Dermis microvascular lymphatic vessel endothelial cell (primary cell): ENCODE measurements at places on chromosomes 3 and 15. TPM values are rescaled to one million over a fixed set of nuclear protein-coding genes. Genes with fewer than 3 reads are reported as not detected.

KY gene
- not detected in 2 replicates for total RNA-seq

DNA sequence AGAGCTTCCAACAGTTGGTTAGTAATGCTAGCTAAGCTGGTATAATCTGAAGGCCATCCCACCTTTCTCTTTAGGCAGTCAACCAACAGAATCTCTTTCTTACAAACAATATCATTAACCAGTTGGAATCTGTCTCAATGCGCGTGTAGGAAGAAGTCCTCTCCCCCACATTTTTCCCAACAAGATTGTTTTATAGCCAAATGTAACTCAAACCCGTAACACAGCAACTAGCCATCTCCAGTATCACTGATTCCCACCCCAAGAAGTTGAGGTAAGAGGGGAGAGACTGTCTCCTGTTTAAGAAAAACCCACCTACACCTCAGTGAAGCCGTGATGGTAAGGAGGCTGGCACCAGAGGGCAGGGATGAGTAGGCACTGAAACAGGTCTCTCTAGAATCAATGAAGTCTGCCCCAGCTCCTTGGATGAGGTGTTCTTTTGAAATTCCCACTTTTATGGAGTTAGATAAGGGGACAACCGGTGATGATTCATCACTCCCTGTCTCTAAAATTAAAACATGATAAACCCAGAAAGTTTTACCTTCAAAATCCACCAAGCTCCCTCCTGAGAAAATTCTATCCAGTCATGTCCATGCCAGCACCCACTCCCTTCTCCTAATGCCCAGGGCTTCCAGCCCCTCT lies 30.9 kb downstream of the CDC25A start:
- DNase-seq = no peak

CCDC14 gene
- 9.1 and 11.3 TPM in 2 replicates for total RNA-seq

GRCh38 chr3:189276444-189277219 lies 104.9 kb downstream of the TPRG1 start:
- no peak for DNase-seq

DNA sequence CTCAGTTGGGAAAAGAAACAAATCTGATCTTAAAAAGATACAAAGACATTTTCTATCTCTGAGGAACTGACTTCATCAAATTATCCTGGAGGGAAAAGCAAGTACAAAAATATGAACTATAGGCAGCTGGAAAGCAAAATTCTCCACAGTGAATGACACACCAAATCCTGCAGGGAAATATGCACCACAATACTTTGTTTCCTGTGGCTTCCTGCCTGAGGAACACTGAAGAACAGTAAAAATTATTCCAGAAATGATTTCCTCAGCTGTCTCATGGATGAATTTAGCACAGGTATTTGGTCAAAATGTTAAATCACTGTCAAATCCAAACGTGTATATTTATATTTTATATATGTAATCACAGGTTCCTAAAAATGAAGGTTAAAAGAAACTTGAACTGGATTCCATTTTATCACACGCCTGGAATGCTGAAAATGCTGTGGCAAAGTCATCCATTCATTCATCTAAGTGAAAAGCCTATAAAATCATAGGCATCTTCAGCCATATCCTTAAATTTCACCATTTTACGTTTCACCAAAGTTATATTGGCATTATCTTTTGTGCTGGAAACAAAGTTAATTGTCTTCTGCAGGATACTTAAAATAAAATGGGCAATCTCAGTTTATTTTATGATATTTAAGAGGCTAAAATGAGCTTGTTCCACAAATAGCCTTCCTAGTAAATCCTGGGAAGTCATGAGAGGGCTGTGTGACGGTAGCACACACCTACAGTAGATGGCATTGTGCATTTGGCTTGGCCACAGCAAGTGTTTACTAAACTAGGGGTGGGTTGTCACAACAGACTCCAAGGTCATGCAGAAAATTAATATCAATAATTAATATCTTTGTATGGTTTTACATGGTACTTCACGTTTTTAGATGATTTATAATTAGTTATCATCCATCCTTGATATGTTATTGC lies 19.3 kb upstream of the TSC22D2 start:
- DNase-seq = peak; percentile 58

DNA sequence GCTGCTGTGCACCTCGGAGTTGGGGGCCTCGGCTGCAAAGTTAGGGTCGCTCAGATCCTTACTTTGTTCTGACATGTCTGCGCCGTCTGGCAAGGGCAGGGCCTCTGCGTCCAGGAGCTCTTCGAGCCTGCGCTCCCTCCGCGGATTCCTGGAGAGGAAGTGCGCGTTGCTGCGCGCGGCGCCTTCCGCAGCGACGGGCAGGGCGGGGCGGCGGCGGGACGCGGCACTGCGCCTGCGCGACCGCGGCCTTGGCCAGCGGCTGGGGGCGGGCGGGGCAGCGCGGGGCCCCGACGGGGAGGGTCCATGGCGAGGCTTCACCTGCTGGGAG lies at the start of gene NDN:
Gene NDN, minus strand, starts transcription at position 163 of the 328 bp plus-strand sequence. Its CDS starts 88 bp downstream, at position 75.
- DNase-seq = no peak

DNA sequence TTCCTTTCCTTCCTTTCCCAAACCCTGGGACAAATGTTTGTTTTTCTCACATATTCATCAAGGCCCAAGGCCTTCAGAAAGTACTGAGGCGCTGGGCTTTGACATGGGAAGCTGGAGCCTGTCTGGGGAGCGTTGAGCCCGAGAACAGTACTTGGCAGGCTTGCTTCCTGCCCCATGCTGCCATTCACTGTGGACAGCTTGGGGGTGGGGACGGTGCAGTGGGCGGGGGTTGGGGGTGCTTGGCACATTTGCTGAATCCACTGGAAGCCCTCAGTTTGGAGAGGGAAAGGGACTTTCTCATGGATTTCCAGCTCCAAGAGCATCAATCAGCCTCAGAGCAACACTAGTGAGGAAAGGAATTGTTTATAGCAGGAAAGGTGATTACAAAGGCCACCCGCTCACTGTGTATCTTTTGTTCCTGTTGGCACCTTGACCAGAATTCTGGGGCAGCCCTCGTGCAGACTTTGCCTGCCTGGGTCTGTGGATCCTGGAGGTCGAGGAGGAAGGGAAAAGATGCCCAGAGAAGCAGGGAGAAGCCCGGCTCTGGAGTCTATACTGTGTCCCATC lies 199.8 kb upstream of the RGMA start:
- DNase-seq = no peak

DNA sequence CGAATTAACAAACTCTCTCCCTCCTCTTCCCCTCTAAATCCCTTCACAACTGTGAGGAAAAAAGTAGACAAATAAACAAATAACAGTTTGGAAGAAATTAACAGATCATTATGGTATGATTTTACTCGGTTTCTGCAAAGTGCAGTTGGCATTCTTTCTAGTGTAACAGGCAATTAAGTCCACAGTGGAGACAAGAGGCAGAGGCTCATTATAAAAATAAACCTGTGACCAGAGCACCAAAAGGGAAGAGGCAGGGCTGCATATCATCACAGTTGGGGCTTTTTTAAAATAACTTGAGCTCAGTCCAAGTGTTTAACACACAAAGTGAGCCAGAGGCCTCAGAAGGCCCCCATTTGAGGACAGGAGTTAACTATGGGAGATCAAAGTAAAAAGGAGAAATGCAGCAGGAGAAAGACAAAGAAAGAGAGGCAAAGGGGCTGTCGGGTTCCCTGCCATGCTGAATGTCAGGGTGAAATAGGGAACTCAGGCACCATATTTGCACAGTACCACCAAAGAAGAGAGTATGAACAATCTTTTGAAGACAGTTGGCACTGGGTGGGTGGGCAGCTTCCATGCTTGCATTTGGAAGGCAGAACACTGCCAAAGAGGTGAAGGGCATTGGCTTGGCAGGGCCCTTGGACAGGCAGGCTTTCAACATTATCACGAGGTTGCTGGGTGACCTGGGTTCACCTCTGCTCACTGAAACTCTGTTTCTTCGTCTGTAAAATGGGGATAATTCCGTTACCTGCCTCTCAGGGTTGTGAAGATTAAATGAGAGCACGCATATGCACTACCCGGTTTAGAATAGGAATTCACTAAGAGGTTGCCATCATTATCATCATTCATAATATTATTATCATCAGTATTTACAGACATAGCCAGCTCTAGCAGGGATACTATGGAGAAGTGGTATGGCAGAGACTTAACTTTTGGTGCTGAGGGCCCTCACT lies 134.5 kb downstream of the MEX3B start:
- no peak for DNase-seq

DNA sequence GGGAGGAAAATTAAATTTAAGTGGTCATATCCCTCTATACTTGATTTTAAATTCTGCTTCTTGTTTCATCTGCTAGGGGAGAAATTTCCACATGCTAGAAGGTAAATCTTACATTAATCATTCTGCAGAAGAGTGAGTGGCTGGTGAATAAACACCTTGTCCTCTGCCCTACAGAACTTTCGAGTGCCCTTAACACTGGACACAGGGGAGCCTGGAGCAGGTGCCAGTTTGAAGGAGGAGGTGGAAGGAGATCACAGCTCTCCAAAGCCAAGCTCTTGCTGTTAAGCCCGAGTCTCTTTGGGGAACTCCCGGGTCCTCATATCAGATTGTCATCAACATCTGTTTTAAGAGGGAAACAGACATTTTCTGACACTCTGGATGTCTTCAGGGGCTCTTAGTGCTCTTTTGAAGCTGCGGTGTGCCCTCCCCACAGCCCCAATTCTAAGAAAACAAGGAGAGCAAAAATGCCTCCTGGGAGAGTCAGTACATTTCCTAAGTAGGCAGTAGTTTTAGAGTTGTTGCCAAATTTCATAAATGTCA lies 31.3 kb downstream of the LAMP3 start:
- no peak for DNase-seq

GRCh38 chr3:114584734-114585371 lies 291.0 kb downstream of the TIGIT start:
- no peak for DNase-seq

DNA sequence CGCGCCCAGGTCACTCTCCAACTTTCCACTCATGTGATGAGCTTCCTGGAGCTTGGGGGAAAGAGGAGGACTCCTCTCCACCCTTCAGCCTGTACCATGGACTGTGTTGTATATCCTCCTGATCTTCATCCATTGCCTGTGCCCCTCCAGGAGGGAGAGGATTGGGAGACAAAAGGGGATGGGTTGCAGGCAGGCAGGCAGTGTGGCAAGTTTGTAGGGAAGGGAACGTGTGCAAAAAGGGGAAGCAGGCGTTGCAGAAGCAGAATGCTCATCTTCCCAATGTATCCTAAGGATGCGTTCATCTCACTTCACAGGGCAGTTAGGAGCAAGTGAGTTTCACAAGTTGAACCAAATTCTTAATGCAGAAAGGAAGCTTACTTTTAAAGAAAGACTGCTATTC lies 28.1 kb upstream of the GHSR start:
- DNase-seq = no peak

GRCh38 chr3:150080058-150080730 lies 109.5 kb upstream of the PFN2 start:
- no peak for DNase-seq

- DNase-seq = no peak
These were observed 10.8 kb upstream of the GK5 start for GRCh38 chr3:142236173-142236572.

DNA sequence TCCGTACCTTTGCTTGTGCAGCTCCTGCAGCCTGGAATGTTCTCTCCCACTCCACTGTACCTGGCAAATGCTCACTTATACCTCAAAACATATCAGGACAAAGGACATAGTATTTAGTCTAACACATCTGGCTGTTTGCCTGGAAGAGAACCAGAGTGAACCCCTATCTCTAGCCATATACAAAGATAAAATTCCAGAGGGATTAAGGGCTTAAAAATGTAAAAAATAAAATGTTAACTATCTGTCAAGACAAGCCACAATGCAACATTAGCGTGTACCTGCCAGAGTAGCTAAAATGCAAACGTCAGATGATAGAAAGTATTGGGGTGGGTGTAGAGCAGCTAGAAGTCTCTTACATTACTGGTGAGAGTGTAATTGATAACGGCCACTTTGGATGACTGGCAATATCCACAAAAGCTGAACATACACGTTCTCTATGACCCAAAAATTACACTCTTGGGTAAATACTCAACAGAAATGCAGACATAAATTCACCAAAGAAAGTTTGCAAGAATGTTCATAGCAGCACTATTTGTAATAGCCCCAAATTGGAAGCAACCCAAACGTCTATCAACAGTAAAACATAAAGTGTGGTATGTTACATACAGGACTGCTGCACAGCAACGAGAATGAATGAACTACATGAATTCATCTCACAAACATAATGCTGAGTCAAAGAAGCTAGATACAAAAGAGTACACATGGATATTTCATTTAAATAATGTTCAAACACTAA lies 18.2 kb upstream of the ADPGK start:
- DNase-seq = no peak

DNA sequence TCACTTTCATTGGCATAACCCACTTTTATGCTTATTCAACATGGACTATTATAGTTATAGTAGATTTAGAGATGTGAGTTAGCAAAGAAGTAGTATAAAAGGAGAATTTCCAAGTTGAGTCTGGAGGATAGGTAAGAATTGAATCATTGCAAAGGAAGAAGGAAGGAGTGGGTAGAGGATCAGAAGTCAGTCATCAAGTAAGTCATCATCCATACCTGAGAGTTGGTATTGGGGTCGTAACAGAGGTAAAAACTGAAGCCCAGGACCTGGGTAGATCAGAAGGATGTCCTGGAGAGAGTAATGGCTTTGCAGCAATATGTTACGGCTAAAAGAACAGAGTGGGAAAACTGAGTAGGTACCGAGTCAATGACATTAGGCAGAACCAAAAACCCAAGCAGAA lies 265.7 kb downstream of the SUCLG2 start:
- DNase-seq = no peak

ST6GAL1 gene
- total RNA-seq = 32.5 and 85.3 TPM in 2 replicates

PLSCR4 gene
- 569 and 1,330 TPM in 2 replicates for total RNA-seq

DNA sequence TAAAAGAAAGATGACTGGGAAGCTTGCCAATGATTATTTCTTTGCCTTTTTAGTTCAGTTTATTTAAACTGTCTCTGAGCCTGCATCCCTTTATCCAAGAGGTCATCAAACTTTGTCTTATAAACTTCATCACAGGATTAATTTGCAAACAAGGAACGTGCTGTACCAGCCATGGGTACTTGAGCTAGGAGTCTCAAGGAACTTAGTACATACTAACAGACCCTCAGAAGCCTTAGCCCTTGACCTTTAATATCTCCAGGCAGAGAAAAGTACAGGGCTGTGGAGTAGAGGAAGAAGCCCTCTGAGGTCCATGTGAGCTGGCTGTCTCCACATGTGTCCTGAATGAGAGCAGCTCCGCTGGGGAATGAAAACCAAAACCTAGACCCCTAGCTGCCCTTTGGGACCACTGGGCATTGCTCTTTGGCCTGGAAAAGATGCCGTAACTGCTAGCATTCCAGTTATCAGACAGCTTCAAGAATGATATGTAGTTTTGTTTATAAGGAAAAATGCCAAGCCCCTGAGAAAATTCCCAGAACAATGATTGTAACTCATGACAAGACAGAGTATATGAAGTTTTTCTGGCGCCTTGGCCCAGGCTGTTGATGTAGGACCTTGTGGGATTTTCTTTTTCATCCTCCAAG lies 92.1 kb downstream of the ASB7 start:
- DNase-seq = no peak

DNA sequence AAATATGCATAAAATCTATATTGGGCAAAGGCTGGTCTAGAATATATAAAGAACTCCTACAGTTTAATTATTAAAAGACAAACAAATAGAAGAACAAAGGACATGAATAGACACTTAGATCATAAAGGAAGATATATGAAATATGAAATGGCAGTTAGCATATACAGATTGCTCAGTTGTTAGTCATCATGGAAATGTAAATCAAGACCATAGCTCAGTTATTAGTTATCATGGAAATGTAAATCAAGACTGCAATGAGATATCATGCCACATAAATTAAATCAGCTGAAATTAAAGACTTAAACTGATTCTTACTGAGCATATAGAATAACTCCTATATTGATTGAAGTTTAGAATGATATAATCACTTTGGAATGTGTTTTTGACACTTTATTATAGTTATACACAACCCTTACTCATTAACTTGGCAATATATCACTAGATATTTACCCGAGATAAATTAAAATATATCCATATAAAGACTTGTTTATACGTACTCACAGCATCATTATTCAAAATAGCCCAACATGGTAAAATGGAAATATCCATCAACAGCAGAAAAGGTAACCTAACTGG lies 45.2 kb upstream of the GOLGA8B start:
- DNase-seq = peak; percentile 22
